ENCODE measurements at places on chromosomes 12 and 14.
A peak's percentile ranks its signal among the peaks of the same experiment; 100 is the strongest.

DNA sequence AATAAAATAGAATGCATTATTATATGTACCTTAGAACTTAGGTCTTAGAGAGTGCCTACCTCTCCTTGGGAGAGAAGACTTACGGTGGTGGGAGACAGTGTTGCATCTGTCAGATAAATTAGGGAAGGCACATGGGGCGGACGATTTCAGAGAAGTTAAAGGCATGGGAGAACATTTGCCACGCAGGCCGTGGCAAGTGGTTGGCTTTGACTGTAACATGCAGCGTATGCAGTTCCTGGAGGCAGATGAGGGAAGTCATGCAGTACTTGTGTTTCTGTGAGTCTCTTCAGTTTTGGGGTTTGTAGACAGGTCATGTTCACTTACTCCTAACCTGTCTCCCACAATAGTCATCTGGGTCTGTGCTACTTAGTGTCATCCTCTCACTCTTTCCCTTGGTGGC is 43.6 kb downstream of the ETV6 start:
- no peak for DNase-seq

DNA sequence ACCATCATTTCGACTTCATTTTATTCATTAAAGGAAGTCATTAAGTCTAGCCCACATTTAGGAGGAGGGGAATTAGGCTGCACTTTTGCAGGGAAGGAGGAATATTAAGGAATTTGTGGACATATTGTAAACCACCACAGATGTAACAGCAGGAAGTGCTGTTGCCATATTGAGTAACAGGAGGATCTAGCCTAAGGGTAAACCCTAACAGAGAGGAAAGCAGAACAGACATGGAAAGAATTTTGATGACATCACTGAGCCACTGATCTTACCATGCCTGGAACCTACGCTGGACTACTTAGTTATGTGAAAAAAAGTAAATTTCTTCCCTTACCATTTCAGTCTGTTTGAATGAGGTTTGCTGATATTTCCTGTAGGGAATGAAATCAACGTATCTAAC is 100.7 kb upstream of the ATF7IP start:
- DNase-seq, result no peak

- DNase-seq, result peak; percentile 78
Measured at GRCh38 chr12:55072083-55072482, 52.3 kb downstream of the NEUROD4 start.

DNA sequence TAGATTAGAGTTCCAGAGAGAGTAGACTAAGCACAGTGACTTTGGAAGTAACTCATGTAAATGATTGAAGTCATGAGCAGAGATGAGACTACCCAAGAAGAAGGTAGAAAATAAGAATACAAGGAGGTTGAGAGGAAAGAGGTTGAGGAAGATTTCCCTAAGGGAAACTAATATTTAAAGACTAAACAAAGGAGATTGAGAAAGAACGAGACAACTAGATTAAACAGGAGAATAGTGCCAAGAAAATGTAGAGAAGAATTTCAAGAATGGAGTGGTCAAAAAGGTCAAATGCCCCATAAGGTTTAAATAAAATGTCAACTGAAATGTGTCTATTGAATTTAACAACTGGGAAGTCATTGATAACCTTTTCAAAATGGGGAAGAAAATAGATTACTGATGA is 59.0 kb downstream of the RPS29 start:
- no peak for DNase-seq

- peak; percentile 49 for DNase-seq
Measured at GRCh38 chr12:32270818-32271710, 128.3 kb upstream of the FGD4 start.

All from GM23338 (cell line).